ENCODE measurements at places on chromosomes 2 and 18. TPM values are rescaled to one million over a fixed set of nuclear protein-coding genes. Genes with fewer than 3 reads are reported as not detected.
A peak's percentile ranks its signal among the peaks of the same experiment; 100 is the strongest.

MARCHF4 gene
- 1.9 TPM for total RNA-seq

ARHGAP15 gene
- total RNA-seq, result not detected

- no peak for DNase-seq
Observed at GRCh38 chr2:3305952-3306351, 71.7 kb downstream of the EIPR1 start.

- DNase-seq, result no peak
Observed at GRCh38 chr2:233434666-233435330, 80.5 kb downstream of the DGKD start.

DNA sequence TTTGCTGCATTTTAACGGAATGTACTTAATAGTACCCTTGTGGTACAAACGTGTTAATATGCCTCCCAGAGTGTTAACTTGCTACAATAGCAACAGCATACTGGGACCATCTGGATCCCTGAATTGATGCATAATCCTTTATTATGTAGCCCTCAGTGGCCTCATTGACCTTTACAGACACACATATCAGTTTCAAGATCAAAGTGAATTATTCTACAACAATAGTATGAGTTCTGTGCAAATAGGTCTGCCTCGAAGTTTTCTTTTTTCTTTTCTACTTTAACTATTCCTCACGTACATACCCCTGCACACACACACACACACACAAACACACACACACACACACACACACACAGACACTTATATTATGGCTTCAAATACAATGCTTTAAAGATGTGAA is 1622.1 kb downstream of the LRP1B start:
- no peak for DNase-seq

DNA sequence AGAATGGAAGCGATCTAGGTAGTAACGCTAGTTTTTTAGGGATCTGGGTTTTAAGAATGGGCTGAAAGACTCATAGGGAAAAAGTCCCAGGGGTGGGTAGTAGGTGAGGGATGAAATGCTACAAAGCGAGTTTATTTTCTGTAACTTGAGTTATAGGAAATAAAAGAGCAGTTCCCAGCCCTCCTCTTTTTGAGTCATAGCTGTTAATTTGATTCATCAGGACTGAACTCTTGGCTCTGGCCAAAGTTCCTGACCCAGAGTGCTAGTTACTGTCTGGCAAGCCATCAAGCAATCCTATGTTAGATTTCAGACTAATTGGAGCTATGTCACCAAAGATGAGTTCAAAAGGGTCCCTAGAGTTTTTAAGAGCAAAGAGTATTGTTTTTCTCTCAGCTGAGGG is 17.4 kb upstream of the NOSTRIN start:
- peak; percentile 59 for DNase-seq

GRCh38 chr2:224925061-224925809 is 117.0 kb downstream of the DOCK10 start:
- no peak for DNase-seq

DNA sequence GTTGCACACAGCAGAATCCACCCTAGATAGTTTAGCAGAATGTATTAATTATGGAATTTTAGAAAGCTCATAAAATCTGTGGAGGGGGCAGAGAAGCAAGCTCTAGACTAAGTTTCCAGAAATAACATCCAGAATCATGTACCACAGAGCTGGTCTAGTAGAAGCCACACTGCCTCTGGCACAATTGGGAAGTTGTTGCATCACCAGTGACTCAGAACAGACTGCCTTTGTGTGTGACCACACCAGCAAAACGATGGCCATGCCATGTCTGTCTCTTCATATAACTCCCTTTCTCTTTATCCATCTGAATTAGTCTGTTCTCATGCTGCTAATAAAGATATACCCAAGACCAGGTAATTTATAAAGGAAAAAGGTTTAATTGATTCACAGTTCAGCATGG is 158.9 kb downstream of the CCDC148 start:
- DNase-seq, result peak; percentile 42

DNA sequence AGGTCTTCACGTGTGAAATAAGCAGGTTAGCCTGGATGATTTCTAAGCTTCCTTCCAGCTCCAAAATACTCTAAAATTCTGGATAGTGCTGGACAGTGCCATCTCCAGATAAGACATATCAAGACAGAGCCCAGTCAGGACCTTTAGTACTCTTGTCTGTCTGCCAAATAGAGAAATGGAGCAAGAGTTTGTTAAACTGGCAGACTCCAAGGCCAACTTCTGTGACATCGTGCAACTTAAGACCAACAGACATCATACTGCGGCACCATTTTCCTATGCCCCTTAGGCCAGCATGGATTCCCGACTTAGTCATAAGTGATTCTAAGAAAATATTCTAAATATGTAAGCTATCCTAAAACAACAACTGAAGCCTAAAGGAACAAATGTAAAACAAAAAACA is 118.6 kb downstream of the RBMS1 start:
- DNase-seq, result no peak

GRCh38 chr2:78739282-78739681 is 286.2 kb upstream of the REG3G start:
- DNase-seq, result no peak

- no peak for DNase-seq
Observed at GRCh38 chr2:154338352-154338967, 360.0 kb upstream of the KCNJ3 start.

- peak; percentile 6 for DNase-seq
Observed at GRCh38 chr2:136891100-136891499, 125.8 kb downstream of the THSD7B start.
